ENCODE measurements at places on chromosomes 4 and X. TPM values are rescaled to one million over a fixed set of nuclear protein-coding genes. Genes with fewer than 3 reads are reported as not detected.

GRCh38 chrX:121146059-121146628 lies 98.7 kb downstream of the GLUD2 start:
- DNase-seq, result no peak
- H3K27me3 ChIP-seq, result no peaks in the 10 kb centered on the region
- no peaks in the 10 kb centered on the region for H3K4me1 ChIP-seq
- no peaks in the 10 kb centered on the region for H3K36me3 ChIP-seq
- H3K4me3 ChIP-seq, result no peak overlapping the region

DNA sequence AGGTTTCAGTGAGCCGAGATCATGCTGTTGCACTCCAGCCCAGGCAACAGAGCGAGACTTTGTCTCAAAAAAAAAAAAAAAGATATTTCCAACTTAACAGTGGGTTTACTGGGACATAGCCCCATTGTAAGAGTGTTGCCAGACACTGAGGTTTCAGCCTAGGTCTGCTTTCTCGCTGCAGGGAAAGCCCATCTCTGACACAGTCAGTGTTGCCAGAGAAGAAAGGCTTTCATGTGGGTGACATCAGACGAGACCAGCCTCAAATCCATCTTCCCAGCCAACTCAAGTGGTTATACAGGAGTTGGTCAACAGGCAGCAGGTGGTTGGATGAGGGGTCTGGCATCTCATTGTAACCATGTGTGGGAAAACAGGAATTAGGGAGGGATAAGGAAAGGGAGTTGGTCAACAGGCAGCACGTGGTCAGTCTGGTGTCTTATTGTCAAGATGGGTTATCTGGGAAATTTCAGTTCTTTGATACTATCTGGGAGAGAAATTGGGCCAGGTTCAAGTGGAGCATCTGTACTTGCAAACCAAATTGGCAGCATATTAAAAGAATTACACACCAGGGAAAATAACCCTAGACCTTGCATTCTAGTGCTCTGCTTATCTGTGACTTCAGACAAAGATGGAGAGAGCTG lies 41.1 kb downstream of the NELFA start:
- no peak overlapping the region for H3K4me3 ChIP-seq
- H3K27me3 ChIP-seq, result peaks cover 7% of the 10 kb centered on the region
- no peak overlapping the region for H3K27ac ChIP-seq
- H3K4me1 ChIP-seq, result peaks cover 8% of the 10 kb centered on the region
- no peak for DNase-seq
- peaks cover 33% of the 10 kb centered on the region for H3K36me3 ChIP-seq

DNA sequence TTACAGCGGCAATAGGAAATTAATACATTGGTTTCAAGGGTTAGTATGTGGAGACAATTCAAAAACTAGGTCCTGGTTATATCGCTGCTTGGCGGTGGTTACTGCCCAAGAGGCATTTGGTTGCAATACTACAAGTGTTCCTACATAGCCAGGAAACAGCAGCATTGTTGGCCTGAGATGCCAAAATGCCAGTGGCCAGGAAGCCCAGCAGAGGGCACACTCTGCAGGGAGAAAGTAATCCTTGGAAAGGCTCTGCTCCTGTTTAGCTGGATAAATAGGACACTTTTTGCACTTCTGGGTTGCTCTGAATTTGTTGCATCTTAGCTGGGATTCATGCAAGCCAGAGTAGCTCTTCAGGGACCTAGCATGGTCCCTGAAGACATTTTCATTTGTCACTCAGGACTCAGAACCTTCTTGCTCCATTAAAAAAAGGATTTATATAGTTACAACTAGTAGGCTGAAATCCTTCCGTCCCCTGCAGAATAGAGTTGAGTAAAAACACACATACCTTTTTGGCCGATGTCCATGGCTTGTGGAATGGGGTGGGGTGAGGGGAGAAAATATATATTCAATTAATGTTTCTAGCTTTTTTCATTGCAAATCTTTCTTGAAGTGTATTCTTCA lies 8.1 kb upstream of the GPR119 start:
- H3K4me3 ChIP-seq, result no peak overlapping the region
- peaks cover 5% of the 10 kb centered on the region for H3K4me1 ChIP-seq
- peaks cover 11% of the 10 kb centered on the region for H3K27me3 ChIP-seq
- no peaks in the 10 kb centered on the region for H3K36me3 ChIP-seq

GRCh38 chr4:98864560-98864959 lies 64.4 kb downstream of the EIF4E start:
- no peaks in the 10 kb centered on the region for H3K36me3 ChIP-seq
- H3K27ac ChIP-seq, result no peak overlapping the region
- no peak for DNase-seq

DNA sequence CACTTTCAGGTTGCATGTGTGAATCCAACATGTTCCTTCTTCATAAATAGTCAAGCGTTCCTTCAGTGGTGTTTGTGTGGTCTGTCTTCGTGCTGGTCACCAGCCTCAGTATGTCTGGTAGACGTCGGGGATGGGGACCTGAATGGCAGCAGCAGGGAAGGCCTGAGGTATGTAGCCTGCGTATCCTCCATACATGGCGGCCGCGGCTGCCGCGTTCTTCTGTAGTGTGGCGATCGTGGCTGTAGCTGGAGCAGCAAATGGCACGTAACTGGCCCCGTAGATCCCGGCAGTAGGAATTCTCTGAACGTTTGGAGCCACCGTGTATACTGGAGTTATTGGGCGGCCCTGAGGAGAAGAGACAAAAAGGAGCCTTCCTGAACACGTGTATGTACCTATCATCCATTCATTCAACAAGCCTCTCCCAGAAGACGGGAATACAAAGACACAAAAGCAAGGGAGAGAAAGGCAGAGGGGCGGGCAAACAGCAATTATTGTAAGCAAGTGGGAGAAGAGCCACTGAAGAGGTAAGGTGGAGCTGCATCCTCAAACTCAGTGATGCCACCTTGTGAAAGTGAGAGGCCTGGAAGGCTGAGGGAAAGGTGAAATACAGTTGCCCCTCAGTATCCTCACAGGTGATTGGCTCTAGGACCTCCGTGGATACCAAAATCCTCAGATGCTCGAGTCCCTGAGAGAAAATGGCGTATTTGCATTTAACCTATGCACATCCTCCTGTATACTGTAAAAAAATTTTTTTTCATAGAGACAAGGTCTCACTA lies 90.9 kb downstream of the CHRNA9 start:
- no peaks in the 10 kb centered on the region for H3K36me3 ChIP-seq
- H3K27ac ChIP-seq, result no peak overlapping the region
- no peak for DNase-seq
- H3K27me3 ChIP-seq, result peaks cover 4% of the 10 kb centered on the region

VCX3B gene
- not detected for total RNA-seq

C4orf51 gene
- total RNA-seq, result not detected

ZRSR2 gene
- 7.1 TPM for total RNA-seq

All from HFFc6 (cell line).